ENCODE measurements at places on chromosomes 3 and 15. TPM values are rescaled to one million over a fixed set of nuclear protein-coding genes. Genes with fewer than 3 reads are reported as not detected.

The SLC28A2 gene
- total RNA-seq = not detected

The MTFMT gene
- total RNA-seq = 25.3 TPM

The RHOV gene
- total RNA-seq = 4.7 TPM

The GABRG3 gene
- 0.50 TPM for total RNA-seq

The TMEM212 gene
- not detected for total RNA-seq

The STRIT1 gene
- not detected for total RNA-seq

GRCh38 chr3:71509066-71509465 lies 74.5 kb downstream of the FOXP1 start:
- H3K4me3 ChIP-seq = no peak overlapping the region
- no peaks in the 10 kb centered on the region for H3K36me3 ChIP-seq
- peaks cover 26% of the 10 kb centered on the region for H3K4me1 ChIP-seq
- H3K27me3 ChIP-seq = no peaks in the 10 kb centered on the region
- no peak for DNase-seq

DNA sequence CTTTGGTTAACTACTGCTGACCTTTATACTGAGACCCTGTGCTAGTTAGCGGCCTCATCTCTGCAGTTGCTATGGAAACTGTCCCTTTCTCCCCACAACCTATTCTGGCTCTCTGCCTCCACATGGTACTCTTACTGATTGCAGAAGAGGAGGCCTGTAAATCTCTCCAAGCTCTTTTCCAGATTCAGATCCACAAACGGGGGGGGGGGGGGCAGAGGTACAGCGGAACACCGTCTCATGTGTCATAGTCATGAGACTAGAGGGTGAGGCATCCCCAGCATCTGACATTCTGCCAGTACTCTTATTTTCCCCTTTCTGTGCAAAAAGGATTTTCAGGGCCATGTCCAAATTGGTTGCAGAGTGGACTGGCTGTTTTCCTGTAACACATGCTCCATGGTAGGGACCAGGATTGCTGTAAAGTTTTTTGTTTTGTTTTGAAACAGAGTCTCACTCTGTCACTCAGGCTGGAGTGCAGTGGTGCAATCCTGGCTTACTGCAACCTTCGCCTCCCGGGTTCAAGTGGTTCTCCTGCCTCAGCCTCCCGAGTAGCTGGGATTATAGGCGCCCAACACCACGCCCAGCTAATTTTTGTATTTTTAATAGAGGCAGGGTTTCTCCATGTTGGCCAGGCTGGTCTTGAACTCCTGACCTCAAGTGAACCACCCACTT lies 8.3 kb upstream of the MAP1A start:
- peaks cover 28% of the 10 kb centered on the region for H3K27me3 ChIP-seq
- DNase-seq = no peak
- peaks cover 16% of the 10 kb centered on the region for H3K4me1 ChIP-seq
- peak overlapping the region; percentile 45 for H3K27ac ChIP-seq

GRCh38 chr3:62665627-62666437 lies 209.4 kb downstream of the CADPS start:
- no peaks in the 10 kb centered on the region for H3K27me3 ChIP-seq
- no peak overlapping the region for H3K27ac ChIP-seq
- no peaks in the 10 kb centered on the region for H3K4me1 ChIP-seq
- no peaks in the 10 kb centered on the region for H3K36me3 ChIP-seq

GRCh38 chr15:40259021-40259420 lies 20.2 kb downstream of the PAK6 start:
- no peaks in the 10 kb centered on the region for H3K36me3 ChIP-seq
- peaks cover 8% of the 10 kb centered on the region for H3K27me3 ChIP-seq
- peaks cover 12% of the 10 kb centered on the region for H3K4me1 ChIP-seq
- no peak overlapping the region for H3K27ac ChIP-seq

DNA sequence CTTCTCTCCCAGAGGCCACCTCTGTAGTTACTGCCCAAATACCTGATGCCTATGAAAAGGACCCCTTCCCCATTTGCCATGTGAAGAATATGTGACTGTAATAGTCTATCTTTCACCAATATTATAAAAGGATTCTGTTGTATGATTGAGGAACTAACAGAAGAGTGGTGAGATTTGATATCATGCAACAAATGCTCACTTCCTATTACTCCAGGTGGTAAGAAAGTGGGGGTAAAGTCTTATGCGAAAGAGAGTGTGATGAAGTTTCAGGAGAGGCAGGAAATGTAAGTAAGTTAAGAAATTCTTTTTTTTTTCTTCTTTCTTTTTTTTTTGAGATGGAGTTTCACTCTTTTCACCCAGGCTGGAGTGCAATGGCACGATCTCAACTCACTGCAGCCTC lies 24.4 kb upstream of the RAP2B start:
- H3K27me3 ChIP-seq = no peaks in the 10 kb centered on the region
- no peaks in the 10 kb centered on the region for H3K36me3 ChIP-seq
- no peak overlapping the region for H3K4me3 ChIP-seq
- no peaks in the 10 kb centered on the region for H3K4me1 ChIP-seq
- DNase-seq = no peak

DNA sequence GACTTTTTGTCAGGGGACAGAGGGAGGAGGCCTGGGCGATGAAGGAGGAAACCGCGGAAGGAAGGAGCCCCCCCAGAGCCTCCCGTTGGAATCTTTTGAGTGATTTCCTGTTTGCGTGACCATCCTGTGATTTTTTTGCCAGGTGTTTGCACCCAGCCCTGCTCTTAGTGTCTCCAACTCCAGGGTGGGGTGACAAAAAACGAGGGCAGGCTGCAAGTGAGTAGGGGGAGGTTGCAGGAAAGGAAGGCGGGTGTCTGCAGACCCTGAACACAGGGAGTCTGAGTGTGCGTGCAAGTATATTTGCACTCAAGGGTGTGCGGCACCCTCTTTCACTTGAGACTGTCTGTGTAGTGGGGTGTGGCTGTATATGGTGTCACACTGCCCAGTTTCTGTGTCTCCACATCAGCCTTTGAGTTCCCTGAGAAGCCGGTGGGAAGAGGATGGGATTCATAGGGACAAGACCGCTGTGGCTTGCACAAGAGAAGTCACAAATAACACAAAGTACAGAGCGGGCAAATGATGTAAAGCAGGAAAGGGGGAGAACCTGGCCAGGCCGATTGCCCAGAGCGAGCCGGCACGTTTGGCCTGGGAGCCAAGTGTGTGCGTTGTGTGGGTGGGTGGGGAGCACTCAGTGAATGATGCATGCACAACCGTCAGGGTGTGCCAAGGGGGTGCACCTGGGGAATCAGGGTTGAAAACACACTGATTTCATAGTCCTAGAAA lies 6.6 kb downstream of the ISLR2 start:
- H3K36me3 ChIP-seq = no peaks in the 10 kb centered on the region
- peaks cover 63% of the 10 kb centered on the region for H3K4me1 ChIP-seq
- no peak for DNase-seq
- peak overlapping the region; percentile 58 for H3K4me3 ChIP-seq
- H3K27ac ChIP-seq = no peak overlapping the region
- peaks cover 76% of the 10 kb centered on the region for H3K27me3 ChIP-seq

GRCh38 chr3:182491577-182491976 lies 301.7 kb upstream of the ATP11B start:
- no peak overlapping the region for H3K27ac ChIP-seq
- no peak overlapping the region for H3K4me3 ChIP-seq
- no peaks in the 10 kb centered on the region for H3K27me3 ChIP-seq
- DNase-seq = no peak
- H3K36me3 ChIP-seq = no peaks in the 10 kb centered on the region
- H3K4me1 ChIP-seq = peaks cover 9% of the 10 kb centered on the region

- DNase-seq = no peak
- no peak overlapping the region for H3K4me3 ChIP-seq
- no peaks in the 10 kb centered on the region for H3K27me3 ChIP-seq
- peaks cover 8% of the 10 kb centered on the region for H3K4me1 ChIP-seq
Observed at GRCh38 chr3:149274220-149274619, 52.6 kb upstream of the CP start.

DNA sequence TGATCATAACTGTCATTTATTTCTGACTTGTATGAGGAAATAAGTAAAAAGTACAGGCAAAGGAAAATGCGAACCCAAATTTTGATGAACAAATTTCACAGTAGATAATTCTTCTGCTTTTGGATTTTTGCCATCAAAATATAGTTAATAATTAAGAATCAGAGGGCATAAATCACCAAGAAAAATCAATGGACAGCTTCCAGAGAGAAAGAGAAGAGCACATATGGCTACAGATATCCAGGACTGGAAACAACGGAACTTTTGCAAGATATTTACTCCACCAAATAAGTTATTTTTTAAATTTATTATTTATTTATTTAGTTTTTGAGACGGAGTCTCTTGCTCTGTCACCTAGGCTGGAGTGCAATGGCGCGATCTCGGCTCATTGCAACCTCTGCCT lies 35.1 kb upstream of the NANOGP8 start:
- no peak for DNase-seq
- no peak overlapping the region for H3K4me3 ChIP-seq
- H3K4me1 ChIP-seq = peaks cover 20% of the 10 kb centered on the region
- no peaks in the 10 kb centered on the region for H3K27me3 ChIP-seq

DNA sequence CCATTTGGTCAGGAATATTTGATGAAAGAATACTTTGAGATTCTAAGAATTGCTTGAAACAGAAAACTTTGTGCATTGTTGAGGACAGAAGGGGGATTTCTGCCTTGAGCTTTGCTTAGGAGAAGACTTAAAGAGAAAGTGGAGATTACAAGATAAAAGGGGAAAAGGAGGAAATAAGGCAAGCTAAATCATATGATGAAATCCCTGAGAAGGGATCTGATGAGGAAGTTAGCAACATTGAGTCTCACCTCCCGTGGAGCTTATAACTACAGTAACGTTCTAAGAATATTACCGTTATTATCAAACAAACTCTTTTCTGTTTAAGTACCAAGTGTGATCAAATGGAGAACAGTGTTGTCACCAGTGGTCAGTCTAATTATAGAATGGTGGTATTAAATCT lies 414.7 kb upstream of the NAALADL2 start:
- no peaks in the 10 kb centered on the region for H3K27me3 ChIP-seq
- H3K4me3 ChIP-seq = no peak overlapping the region
- DNase-seq = no peak
- peaks cover 18% of the 10 kb centered on the region for H3K4me1 ChIP-seq

GRCh38 chr3:124586126-124587052 lies 143.9 kb upstream of the UMPS start:
- no peak overlapping the region for H3K27ac ChIP-seq
- no peaks in the 10 kb centered on the region for H3K36me3 ChIP-seq
- peaks cover 52% of the 10 kb centered on the region for H3K27me3 ChIP-seq
- H3K4me1 ChIP-seq = peaks cover 26% of the 10 kb centered on the region
- peak overlapping the region; percentile 88 for H3K4me3 ChIP-seq
- peak; percentile 68 for DNase-seq

- H3K27ac ChIP-seq = no peak overlapping the region
- no peaks in the 10 kb centered on the region for H3K4me1 ChIP-seq
- H3K36me3 ChIP-seq = no peaks in the 10 kb centered on the region
- no peak for DNase-seq
- H3K4me3 ChIP-seq = no peak overlapping the region
Observed at GRCh38 chr3:157117206-157117605, 42.7 kb downstream of the CCNL1 start.

DNA sequence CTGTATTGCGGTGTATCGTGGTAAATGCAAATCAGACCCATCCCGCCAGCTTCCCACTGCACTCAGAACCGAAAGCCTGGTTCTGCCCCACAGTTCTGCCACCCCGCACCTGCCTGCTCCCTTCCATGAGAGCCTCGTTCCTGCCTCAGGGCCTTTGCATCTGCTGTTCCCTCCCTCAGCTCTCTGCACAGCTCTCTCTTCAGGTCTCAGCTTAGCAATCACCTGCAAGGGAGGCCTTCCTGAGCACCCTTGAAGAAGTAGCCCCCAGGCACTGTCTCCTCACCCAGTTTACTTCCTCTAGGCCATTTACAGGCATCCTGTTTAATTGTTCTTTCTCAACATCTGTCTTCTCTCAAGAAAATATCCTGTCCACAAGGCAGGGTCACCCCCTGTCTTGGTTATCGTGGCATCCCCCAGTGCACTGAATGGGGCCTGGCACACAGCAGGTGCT lies 13.3 kb upstream of the IQSEC1 start:
- H3K4me1 ChIP-seq = no peaks in the 10 kb centered on the region
- DNase-seq = no peak
- H3K4me3 ChIP-seq = no peak overlapping the region
- no peaks in the 10 kb centered on the region for H3K36me3 ChIP-seq
- H3K27ac ChIP-seq = no peak overlapping the region
- no peaks in the 10 kb centered on the region for H3K27me3 ChIP-seq

- H3K4me1 ChIP-seq = no peaks in the 10 kb centered on the region
- no peaks in the 10 kb centered on the region for H3K36me3 ChIP-seq
- no peak overlapping the region for H3K4me3 ChIP-seq
- H3K27ac ChIP-seq = no peak overlapping the region
Observed at GRCh38 chr3:131393868-131394267, 12.3 kb downstream of the NUDT16 start.

All from GM23338 (cell line).